ENCODE measurements at places on chromosomes 4 and X.

DNA sequence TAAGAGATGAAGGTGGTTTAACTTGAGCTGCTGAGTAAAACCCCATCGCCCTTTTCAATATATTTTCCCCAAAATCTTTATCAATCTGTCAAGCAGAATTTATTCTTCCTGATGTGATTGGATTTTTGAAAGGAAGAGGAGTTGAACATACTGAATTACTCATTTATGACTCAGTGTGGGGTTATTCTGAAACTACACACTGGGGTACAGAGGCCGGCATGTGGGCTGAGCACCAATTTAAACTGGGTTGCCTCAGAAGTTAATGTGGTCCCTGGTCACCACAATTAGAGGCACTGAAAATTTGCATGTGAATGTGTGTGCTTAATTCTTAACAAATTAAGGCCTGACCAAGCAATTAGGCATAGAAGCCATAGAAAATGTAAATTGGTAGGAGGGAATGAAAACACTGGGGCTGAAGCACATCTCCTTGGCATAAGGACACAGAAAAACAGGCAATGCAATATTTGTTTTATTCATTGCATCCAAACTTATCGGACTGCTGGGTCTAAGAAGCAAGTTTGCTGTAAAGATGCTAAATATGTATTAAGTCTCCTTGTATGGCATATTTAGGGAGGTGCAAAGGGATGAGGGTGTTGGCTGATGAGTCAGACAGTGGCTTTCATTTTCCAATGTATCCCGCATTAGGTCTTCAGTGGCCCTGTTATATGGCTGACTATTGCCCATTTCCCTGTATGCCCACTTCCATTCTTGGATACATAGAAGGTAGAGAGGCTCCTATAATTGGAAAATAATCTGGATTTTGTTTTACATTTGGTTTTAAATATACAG is 170.9 kb downstream of the IL15 start:
- H3K27ac ChIP-seq: no peak overlapping the region
- H3K4me3 ChIP-seq: no peak overlapping the region
- no peak for DNase-seq
- no peaks in the 10 kb centered on the region for H3K27me3 ChIP-seq

DNA sequence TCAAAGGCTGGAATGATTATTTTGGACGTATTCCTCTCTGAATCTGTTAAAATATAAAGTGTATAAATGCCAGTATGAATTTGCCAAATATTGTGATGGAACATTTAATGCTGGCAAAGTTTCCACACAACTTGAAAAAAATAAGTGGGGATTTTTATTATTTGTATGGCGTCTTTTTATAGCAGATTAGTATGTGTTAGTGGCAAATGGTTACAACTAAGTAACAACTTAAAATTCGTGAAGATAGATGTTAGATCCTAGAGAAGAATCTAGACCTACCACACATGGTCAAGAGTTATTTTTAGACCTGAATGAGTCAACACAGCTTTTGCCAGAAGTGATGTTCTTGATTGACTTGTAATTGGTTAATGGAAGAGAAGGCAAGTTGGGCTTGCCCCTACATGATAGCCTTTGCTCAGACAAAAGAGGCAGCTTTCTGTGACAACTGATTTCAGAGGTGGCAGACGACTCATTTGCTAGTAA is 4.8 kb downstream of the CPE start:
- no peak overlapping the region for H3K27ac ChIP-seq
- no peaks in the 10 kb centered on the region for H3K36me3 ChIP-seq
- H3K27me3 ChIP-seq: peaks cover 5% of the 10 kb centered on the region
- DNase-seq: no peak
- H3K4me3 ChIP-seq: no peak overlapping the region
- peaks cover 16% of the 10 kb centered on the region for H3K4me1 ChIP-seq

DNA sequence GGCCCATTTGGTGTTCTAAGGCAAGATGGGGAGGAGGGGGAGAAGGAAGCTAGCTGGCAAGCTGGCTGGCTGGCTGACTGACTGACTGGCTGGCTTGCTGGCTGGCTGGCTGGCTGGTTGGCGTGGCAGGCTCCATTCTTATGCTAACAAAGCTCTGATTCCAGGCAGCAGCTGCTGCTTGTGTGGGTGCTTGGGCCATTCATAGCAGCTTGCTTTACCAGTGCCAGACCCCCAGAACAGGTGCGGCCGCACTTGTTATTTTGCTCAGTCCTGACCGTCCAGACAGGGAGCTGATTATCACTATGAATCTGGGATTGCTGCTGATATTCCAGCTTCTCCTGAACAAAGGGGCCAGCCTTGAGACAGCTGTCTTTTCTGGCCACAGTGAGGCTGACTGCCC is 131.2 kb upstream of the PAK3 start:
- peak overlapping the region; percentile 75 for H3K27ac ChIP-seq
- no peaks in the 10 kb centered on the region for H3K36me3 ChIP-seq
- peaks cover 26% of the 10 kb centered on the region for H3K4me1 ChIP-seq
- H3K27me3 ChIP-seq: no peaks in the 10 kb centered on the region
- DNase-seq: peak; percentile 30

GRCh38 chr4:147488556-147488955 is 7.7 kb downstream of the EDNRA start:
- H3K4me1 ChIP-seq: no peaks in the 10 kb centered on the region
- no peak overlapping the region for H3K27ac ChIP-seq
- DNase-seq: no peak
- H3K4me3 ChIP-seq: no peak overlapping the region
- H3K36me3 ChIP-seq: no peaks in the 10 kb centered on the region
- H3K27me3 ChIP-seq: no peaks in the 10 kb centered on the region

DNA sequence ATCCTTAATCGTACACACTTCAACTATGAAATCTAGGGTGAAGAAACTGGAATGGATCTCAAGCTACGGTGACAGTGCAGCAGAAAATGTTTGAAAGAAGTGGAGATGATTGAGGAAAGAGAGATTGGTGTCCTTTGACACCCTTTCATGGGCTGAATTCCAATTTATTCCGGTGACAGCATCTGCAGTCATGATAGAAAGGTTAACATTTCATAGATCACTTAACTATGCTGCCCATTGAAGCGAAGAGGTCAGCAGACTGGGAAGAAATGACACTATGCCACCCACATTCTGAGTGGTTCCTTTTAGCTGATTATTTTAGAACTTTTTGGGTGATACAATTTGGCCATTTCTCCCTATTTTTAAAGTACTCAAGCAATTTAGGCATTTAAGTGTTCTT is 82.3 kb downstream of the DNAAF6 start:
- H3K4me1 ChIP-seq: no peaks in the 10 kb centered on the region
- H3K27me3 ChIP-seq: no peaks in the 10 kb centered on the region
- no peaks in the 10 kb centered on the region for H3K36me3 ChIP-seq
- DNase-seq: no peak
- H3K27ac ChIP-seq: no peak overlapping the region

- H3K36me3 ChIP-seq: peaks cover 63% of the 10 kb centered on the region
- no peaks in the 10 kb centered on the region for H3K27me3 ChIP-seq
- no peak overlapping the region for H3K27ac ChIP-seq
- no peak for DNase-seq
- H3K4me1 ChIP-seq: no peaks in the 10 kb centered on the region
Measured at GRCh38 chrX:47059142-47059874, 18.9 kb upstream of the RGN start.
